ENCODE measurements at places on chromosomes 5 and 9.

- peak; percentile 64 for DNase-seq
These were observed 16.0 kb downstream of the ANXA6 start for GRCh38 chr5:151141535-151141934.

- DNase-seq, result no peak
These were observed 115.6 kb upstream of the ADAMTSL1 start for GRCh38 chr9:18358325-18358724.

GRCh38 chr5:67960939-67961338 is 254.6 kb upstream of the PIK3R1 start:
- DNase-seq, result no peak

DNA sequence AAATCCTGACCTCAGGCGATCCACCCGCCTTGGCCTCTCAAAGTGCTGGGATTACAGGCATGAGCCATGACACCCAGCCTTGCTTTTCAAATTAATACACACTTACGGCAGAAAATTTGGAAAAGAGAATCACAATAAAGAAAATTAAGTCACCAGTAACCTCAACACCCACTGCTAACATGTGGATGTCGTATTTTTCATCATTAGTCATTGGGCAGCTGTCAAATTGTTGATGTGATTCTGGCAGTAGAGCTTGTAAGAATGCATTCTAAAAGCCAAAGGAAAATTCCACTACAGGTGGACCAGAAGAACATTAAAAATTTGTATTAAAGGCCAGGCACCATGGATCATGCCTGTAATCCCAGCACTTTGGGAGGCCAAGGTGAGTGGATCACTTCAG is 237.3 kb upstream of the TUT7 start:
- no peak for DNase-seq

GRCh38 chr9:77648234-77649108 is at the start of gene GNA14:
Gene GNA14, minus strand, starts transcription at chr9:77648322. Its CDS starts 529 bp downstream, at chr9:77647793.
- no peak for DNase-seq

- DNase-seq, result no peak
These were observed 23.9 kb downstream of the GDNF start for GRCh38 chr5:37815913-37816312.

All from stimulated activated CD4-positive, alpha-beta T cell treated with anti-CD3 and anti-CD28 coated beads, Interleukin-4, amount 100 ng/mL, for 24 hours (primary cell).